ENCODE measurements at places on chromosomes 3 and 15. TPM values are rescaled to one million over a fixed set of nuclear protein-coding genes. Genes with fewer than 3 reads are reported as not detected.
A peak's percentile ranks its signal among the peaks of the same experiment; 100 is the strongest.

KLHL40 gene
- total RNA-seq = not detected

DNA sequence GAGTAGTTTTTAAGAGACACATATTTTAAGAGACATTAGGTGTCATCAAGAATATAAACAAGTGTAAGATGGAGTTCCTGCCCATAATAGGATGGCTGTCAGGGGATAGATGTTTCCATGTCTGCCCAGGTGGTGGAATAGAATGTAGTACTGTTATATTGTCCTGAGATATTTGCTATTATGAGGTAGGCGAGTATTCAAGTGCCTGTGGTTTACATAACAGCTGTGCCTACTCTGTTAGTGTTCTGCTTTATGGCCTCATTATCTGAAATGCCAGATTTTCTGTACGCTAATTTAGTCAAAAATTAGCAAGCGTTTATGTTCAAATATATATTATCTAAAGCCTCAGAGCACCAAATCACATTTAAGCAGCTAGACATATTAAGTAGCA is 360.2 kb upstream of the ROPN1 start:
- no peak for DNase-seq

DNA sequence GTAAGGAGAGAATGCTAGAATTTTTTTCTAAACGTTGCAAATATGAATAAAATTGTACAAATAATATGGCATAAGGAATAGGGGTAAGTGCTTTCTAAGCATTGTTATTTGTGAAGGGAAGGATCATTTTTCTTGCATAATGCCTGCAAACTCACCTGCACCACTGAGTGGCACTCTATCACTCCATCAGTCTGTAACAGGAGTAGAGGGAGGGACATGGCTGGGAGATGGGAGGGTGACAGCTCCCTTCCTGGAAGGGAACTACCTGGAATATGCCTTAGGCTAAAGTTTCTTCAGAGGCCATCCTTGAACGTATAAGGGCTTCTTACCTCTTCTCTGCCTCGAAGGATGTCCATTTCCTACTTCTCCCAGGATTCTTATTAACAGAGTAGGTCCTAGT is 3.0 kb downstream of the NAALADL2 start:
- peak; percentile 66 for DNase-seq

PCSK6 gene
- total RNA-seq = 3.1 TPM

GRCh38 chr3:36443028-36443686 is 62.9 kb downstream of the STAC start:
- DNase-seq = no peak

SLC15A2 gene
- 51.4 TPM for total RNA-seq

LACTB gene
- total RNA-seq = 18.4 TPM

DNA sequence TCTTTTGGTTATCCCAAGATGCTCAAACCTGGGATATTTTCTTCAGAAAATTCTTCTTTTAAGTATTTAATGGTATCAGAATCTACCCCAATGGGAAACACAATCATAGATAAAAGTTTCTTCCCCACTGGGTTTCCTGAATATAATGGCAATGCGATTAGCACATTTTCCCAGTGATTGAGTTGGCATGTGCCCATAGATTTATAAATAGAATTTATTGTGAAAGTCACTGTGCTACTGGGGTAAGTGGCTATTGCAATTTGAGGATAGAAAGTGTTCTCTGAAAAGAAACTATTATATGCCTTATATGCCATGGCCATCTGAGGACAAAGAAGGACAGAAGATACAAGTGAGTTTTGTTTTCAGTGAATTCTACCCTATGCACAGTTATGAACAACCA is 99.0 kb upstream of the RBMS3 start:
- no peak for DNase-seq

DNA sequence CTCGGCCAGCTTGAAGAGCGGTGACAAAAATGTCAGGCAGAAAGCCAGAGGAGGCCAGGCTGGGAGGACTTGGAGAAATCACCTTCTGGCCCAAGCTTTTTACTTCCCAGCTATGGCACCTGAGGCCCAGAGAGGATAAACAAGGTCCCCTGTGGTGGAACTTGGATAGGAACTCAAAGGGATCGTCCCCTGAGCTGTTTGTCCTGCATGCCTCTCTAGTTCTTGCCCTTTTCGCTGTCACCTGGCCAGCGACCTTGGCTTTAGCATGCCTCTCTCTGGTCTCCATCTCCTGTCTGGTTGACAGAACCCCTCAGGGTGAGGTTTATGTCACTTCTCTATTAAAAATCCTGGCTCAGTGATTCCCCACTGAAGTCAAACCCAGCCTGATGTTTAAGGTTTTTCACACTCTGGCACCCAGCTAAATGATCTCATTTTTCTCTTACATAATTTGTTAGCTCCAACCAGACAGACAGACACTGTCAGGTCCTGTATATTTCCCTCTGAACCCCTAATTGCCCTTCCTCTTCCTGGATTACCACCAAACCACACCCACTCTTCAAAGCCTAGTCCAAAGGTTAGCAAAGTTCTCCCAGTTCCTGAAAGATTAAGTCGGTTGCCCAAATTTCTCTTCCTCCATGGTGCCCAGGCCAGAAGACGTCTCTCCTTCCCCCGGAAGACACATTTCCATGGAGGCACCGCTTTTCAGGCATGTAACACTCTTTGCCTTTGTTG is 169.1 kb downstream of the FAM43A start:
- DNase-seq = no peak
